ENCODE measurements at places on chromosomes 13 and 19.

- no peak for DNase-seq
Measured at GRCh38 chr19:27741236-27741635, 1471.7 kb downstream of the UQCRFS1 start.

- DNase-seq = no peak
Measured at GRCh38 chr19:3274942-3275582, 50.6 kb downstream of the CELF5 start.

GRCh38 chr19:38273499-38273898, 9.1 kb downstream of the SPINT2 start:
- DNase-seq = no peak

- no peak for DNase-seq
Measured at GRCh38 chr13:110886870-110887596, 27.8 kb downstream of the ANKRD10 start.

Data from NCI-H226 (cell line).